Activated naive CD4-positive, alpha-beta T cell treated with anti-CD3 and anti-CD28 coated beads, Interleukin-2, amount 50 U/mL, for 16 hours (primary cell): ENCODE measurements at places on chromosomes 1 and 21.

DNA sequence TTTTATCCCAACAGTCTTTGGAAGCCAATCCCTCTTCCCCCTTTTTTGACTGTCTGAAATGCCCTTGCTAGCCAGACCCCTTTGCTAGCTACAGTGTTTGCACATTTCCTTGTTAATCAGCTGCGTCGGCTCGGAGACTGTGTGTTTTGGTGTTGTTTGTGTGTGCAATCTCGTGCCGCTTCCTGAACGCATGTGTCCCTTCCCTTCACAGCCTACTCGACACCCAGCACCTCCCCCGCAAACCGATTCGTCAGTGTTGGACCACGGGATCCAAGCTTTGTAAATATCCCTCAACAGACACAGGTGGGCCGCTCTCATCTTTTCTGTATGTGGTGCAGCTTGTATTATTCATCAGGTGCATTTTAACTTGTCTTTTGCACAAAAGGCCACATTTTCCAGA, 298.7 kb downstream of the TM2D1 start:
- no peak for DNase-seq

- DNase-seq: no peak
Observed at GRCh38 chr1:163706915-163707314, 385.2 kb downstream of the NUF2 start.

- DNase-seq: no peak
Observed at GRCh38 chr1:113686891-113687618, 72.2 kb downstream of the PHTF1 start.

GRCh38 chr1:26092422-26092821, 19.2 kb upstream of the PDIK1L start:
- no peak for DNase-seq
